Stimulated activated CD4-positive, alpha-beta T cell treated with anti-CD3 and anti-CD28 coated beads, TNF-alpha, amount 100 ng/mL, for 48 hours (primary cell): ENCODE measurements at places on chromosomes 16 and 17.

DNA sequence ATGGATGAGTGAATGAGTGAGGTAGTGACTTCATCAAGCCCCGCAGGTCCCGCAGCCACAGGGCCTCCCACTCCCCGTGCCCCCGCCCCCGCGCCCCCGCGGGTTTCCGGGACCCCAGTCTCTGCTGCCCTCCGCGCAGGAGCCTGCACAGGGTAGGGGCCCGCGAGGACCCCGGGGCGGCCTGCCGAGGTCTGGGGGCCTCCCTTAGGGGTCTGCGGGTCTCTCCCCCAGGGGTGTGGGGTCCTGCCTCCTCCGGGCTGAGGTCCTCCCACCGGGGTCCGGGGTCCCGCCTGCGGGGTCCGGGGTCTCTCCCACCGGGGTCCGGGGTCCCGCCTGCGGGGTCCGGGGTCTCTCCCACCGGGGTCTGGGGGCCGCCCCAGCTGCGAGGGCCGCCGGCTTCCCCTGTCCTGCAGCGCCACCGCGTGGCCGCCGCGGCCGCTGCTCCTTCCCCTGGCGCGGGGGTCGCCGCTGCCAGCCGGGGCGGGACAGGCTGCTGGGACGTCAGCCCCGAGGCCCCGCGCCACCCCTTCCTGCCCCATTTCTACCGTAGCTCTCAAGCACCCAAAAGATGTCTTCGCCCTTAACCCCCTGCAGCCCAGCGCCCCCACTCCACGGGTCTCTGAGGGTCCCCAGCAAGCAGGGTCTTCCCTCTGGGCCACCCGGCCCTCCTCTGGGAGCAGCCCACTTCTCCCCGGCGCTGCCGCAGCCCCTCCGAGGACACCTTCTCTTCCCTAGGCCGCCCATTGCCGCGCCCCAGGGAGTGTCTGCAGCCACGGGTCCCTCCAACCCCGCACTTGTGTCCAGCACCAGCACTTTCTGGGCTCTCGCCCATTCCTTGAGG is 10.4 kb upstream of the CHMP6 start:
- DNase-seq, result no peak

DNA sequence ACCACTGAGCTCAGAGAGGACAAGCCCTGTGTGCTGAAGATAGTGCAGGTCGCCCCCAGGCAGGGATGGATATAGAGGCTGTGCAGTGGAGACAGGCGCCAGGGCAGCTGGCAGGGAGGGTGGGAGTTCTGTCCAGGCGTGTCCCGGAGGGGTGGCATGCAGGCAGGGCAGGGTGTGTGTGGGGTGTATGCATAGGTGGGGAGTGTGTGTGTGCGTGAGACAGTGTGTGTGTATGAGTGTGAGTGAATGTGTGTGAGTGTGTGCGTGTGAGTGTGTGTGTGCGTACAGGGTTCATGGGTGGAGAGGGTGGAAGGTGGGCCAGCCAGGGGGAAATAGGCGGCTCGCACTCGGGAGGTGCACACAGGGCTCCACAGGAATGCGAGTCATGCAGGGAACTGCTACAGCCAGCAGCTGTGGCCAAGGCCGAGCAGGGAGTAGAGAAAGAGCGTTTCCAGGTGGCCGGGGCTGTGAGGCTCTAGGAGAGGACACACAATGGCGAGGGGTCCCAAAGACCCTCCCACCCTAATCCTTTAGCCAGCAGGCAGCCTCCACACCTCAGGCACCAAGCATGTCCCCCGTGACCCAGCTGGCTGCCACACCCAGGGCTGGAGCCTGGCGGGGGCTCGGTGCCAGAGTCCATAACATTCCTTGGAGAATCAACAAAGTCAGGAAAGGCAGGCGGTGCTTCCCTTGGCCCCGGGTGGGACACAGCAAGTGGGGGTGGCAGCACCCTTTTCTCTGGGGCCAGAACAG is 4.6 kb downstream of the PLCD3 start:
- no peak for DNase-seq

DNA sequence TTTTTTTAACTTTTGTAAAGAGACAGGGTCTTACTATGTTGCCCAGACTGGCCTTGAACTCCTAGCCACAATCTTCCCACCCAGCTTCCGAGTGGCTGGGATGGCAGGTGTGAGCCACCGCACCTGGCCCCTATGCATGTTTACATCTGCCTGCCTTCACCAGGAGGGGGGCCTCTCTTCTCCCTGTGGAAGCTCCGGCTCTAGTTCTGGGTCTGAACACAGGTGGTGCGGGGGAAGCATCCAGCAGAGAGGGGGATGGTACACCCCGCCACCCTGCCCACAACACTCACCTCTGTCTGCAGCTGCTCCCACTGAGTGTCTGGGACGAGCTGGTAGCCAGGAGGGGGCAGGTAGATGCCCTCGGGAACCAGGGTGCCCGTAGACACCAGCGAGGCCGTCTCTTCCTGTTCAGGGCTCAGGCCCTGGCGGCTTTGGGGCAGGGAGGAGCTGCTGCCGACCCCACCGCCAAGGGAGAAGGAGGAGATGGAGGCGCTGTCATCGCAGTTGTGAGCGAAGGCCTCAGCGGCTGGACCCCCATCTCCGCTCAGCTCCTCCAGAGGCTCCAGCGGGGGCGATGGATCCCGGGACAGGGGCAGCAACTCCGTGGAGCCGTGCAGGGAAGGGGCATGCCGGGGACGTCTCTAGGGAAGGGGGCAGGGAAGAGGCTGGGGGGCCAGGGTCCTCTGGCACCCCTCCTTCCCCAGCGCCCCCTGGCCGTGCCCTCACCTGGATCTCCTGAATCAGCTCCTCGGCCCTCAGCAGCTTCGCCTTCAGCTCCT is 10.9 kb downstream of the RABEP2 start:
- no peak for DNase-seq

GRCh38 chr16:69927056-69927757 is 23.9 kb upstream of the CLEC18A start:
- DNase-seq, result no peak

DNA sequence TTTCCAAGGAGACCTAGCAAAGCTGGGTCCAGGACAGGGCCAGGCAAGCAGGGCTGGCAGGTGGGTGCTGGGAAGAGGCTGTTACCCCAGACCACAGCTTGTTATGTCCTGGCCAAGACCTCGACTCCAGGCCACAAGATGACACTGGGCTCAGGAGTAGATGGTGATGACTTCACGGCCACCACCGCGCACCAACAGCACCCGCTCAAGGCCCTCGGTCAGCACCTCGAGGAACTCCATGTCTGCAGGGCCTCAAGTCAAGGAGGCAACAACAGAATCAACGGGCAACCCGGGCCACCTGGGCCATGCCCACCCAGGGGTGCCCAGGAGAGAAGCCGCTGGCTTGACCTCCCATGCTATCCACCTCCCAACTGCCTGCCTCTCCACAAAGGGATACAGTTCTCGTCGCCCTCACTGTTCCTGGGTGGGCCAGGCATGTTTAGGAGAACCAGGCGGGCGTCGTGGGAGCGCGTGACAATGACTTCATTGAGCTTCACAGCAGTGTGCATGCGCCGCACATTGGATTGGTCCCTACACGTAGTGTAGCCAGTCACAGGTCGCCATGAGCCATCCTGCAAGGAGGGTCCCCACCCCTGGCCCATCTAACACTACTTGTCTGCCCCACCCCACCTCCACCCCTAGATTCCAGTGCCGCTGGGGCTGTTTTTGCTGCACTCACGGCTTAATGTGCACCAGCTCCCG is 921 bp upstream of the LCAT start:
- no peak for DNase-seq

DNA sequence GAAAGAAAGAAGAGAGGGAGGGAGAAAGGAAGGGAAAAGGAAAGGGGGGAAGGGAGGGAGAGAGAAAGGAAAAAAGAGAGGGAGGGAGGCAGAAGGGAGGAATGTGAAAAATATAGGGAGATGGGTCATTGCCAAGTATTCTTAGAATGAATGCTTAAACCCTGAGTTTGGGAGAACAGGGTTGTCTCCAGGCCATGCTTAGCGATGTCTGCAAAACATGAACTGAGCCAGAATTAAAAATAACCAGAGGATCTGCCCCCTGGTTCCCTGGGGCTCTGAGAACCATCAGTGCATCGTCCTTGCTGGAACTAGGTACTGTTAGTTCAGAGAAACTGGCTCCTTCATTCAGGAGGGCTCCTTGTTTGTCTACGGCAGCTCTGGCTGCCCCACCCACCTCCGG is 170.4 kb downstream of the IRX5 start:
- DNase-seq, result no peak

DNA sequence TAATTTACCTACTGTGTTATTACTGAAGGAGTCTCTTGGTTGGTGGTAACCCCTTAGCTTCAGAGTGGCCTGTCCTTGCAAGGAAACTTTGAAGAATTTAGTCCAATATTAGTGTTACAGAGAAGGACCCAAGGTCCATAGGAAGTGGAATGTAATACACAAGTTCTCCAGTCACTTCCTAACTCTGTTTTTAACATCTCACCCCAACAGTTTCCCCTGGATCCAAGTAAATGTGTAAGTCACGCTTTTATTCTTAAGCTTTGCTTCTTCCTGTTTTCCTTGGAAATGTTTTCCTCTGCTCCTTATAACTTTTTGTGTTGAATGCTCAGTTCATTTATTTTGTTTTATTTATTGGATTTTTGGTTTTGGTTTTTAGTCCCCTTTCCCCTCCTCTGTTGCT is 25.9 kb upstream of the RPRML start:
- DNase-seq, result no peak

DNA sequence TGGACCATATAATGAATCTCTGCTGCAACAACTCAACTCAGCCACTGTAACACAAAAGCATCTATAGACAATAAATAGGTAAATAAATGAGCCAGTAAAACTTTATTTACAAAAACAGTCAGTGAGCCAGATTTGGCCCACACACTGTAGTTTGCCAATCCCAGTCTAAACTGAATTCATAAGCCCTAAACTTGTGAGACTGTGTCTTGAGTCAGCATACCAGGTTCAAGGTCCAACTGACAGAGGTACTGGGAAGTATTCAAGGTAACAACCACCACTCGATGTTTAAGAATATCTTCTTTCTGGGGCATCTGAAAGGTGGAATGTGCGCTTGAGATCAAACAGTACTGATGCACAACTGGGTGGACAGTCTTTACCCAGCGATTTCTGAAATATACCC is 94.2 kb downstream of the HELZ start:
- no peak for DNase-seq

DNA sequence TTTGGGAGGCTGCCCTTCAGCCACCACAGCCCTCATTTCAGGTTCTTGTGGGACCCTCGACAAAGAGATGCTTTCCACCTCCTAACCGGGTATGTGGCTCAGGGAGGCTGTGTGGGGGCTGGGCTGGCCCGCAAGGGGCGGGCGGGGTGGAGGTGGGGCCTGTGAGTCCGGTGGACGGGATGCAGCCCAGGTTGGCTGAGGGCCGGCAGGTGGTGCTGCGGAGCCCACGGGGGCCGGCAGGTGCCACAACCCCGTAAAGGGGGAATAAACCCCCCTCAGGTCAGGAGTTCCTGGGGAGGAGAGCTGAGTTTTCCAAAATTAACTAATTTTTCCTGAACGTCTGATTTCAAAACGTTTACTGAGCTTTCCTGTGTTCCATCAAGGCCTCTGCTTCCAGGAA is 4.9 kb upstream of the CIAO3 start:
- DNase-seq, result no peak

GRCh38 chr17:69358688-69359596 is 32.0 kb upstream of the ABCA5 start:
- no peak for DNase-seq

DNA sequence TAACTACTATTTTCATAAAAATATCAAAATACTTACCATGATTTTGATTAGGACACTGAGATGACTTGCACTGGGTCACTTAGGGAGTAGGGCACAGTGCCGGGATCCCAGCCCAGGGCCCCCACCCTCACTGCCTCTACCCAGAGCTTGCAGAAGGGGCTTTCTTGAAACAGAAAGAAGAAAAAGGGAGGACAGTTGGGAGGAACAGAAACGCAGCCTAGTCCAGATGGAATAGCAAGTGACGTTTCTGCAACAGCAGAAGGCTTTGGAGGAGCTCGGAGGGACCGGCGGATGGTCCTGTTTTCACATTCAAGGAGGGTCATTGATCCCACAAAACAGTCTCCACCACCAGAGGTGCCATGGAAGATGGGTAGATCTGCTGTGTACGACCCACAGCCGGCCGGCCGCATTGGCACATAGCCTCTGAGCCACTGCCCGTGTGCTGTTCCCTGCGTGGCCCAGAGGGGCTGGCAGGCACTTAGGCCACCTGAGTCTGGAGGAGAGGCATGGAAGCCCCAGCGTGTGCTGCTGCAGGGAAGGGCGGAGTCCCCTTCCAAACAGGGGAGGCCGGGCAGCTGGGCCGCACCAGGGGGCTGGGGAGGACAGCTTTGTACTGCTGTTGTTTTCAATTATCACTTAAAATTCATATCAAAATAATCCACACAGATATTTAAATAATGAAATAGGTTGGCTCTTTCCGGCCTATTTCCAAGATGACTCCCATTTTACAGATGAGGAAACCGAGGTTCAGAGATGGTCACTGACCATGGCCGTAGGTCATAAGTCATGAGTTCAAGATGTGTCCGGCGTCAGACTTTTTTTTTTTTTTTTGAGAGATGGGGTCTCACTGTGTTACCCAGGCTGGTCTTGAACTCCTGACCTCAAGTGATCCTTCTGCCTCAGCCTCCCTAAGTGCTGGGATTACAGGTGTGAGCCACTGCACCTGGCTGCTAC is 22.9 kb upstream of the GSG1L start:
- no peak for DNase-seq

- DNase-seq, result no peak
Measured at GRCh38 chr17:5667871-5668270, 83.6 kb upstream of the NLRP1 start.

DNA sequence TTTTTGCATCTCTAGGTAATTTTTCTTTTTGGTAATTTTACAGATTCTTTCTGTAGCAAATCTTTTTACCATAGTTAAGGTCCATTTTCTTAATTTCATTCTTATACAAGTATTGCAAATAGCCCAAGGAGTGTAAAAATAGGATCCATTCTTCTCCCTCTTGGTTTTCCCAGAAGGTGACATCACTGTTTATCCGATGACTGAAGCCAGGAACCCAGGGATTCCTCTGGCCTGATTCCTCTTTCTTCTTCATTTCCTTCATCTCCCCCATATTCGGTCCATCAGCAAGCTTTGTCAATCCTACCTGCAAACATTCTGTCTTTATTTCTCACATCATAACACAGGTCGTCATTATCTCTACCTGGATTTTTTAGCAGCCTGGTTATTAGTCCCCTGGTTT is 5.3 kb downstream of the RBBP6 start:
- no peak for DNase-seq

DNA sequence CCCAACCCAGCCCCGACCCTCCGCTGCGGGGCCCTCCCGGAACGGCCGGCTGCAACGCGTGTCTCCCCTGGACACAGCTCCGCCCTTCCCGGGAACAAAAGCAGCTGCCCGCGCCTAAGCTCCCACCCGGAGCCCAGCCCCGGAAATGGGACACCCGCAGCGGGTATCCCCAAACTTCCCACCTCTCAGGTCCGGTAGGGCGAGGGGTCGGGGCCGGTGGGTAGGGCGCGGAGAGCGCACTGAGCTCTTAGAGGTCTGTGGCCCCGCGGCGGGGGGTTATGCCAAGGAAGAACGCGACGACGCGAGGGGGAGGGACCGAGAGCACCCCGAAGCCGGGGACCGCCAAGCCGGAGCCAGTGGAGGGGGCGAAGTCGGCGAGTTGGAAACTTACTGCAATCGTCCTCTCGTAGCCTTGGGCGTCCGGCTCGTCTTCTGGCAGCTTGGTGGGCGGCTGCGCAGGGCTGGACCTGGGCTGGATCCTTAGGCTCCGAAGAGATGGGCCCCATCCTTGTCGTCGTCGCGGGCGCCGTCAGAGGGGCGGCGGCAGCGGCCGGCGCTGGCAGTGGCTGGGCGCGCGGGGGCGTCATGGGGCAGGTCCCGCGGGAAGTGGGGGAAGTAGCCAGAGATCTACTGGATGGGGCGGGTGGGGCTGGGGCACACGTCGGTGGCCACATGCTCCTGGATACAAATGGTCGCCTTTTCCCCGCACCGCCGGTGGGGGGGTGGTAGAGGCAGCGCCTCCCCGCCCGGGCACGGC is 6.9 kb downstream of the USP6 start:
- no peak for DNase-seq
